ENCODE measurements at places on chromosomes 11 and 22.

- DNase-seq, result no peak
Measured at GRCh38 chr11:113546757-113547507, 71.7 kb upstream of the DRD2 start.

DNA sequence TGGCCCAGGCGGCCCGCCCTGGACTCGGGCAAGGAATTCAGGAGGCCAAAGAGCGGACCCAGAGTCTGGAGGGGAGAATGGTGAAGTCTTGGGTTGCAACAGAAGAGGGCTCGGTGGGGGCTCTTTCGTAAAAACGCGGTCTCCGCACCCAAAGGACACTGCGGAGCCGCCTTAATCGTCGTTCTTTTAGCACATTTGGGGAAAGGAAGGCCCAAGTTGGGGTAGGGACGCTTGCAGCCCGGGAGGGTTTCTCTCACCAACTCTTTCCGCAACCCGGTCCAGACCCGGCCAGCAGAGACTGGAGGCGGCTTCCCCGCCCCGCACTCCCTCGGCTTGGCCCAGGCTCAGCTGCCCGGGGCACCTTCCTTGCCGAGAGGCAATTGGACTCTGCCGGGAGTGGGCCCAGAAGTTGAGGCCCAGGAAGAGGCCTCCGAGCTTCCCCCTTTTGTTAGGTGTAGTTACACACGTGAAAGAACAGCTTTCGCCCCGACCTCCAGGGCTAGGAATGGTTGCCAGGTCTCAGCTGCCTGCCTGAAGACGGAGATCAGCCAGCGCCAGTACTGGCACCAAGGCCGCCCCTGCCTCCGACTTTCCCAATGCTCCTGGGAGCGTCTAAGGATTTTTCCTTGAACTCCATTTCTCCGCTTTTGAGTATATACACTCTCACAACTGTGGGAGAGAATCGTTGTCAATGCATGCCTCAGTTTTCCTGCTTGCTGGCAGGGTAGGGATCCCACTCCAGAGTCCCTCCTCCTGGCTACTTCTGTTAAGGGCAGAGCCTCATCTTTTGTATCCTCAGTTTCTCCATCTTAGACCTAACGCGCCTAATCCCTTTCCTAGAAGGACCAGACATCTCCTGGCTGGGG lies 3.7 kb downstream of the ALX4 start:
- no peak for DNase-seq

GRCh38 chr11:114280696-114281095 lies 15.5 kb upstream of the NNMT start:
- no peak for DNase-seq

GRCh38 chr11:18361154-18361553 lies 33.2 kb upstream of the LDHA start:
- DNase-seq, result no peak

GRCh38 chr11:92457250-92457649 lies 232.6 kb downstream of the FAT3 start:
- no peak for DNase-seq

- DNase-seq, result no peak
Measured at GRCh38 chr11:57427727-57428082, 784 bp upstream of the SLC43A3 start.

- no peak for DNase-seq
Measured at GRCh38 chr11:119602745-119603373, 126.1 kb downstream of the NECTIN1 start.

GRCh38 chr22:22167791-22168189 lies 76.8 kb upstream of the VPREB1 start:
- no peak for DNase-seq

GRCh38 chr11:21534288-21534687 lies 658.6 kb upstream of the ANO5 start:
- no peak for DNase-seq

DNA sequence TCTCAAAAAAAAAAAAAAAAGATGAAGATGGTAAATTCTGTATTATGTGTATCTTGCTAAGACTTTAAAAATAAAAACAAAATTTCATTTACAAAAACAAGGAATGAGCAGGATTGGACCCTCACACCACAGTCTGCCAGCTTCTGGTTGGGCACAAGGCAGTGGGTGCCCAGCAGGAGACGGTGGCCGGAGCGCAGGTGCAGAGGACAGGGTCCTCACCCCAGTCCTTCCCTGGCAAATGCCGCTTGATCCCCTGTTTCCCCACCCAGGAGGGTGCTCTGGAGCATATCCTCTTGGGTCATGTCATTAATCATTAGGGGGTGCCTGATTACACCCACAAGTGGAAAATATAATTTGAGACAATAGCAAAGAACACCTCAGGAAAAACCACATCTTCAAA lies 31.2 kb downstream of the SHANK2 start:
- no peak for DNase-seq

DNA sequence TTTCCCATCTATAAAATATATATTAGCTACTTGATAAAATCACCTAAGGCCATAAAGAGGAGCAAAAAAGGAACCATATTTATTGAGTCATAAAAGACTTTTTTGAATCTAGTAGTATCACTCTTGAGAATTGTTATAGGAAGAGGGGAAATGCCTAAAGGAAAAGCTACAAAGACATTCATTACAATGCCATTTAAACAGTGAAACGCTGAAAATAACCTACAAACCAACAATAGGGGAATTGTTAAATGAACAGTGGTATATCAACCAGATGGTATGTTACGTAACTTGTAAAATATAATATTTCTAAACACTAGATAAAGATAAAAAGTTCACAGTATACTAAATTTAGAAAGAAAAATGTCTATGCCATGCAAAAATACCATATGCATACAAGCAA lies 47.5 kb downstream of the FAM181B start:
- no peak for DNase-seq

GRCh38 chr11:44873537-44873936 lies 77.1 kb downstream of the TP53I11 start:
- no peak for DNase-seq

DNA sequence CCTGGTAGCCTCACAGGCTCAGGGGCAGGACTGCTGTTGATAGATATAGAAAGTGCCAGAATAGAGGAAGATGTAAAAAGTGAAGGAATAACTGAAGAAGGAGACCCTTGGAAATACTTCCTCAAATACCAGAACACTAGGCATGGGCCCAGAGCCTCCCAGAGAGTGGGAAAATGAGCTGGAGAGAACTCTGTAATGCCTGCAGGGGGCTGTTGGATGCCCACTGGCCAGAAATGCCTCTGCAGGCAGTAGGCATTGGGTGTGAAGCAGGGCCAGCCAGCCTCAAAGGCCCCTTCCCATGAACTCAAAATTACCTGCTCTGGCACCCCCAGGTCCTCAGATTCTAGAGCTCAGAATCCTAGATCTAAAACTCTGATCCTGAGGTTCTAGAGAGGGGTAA lies 15.1 kb downstream of the P2RY2 start:
- DNase-seq, result no peak

DNA sequence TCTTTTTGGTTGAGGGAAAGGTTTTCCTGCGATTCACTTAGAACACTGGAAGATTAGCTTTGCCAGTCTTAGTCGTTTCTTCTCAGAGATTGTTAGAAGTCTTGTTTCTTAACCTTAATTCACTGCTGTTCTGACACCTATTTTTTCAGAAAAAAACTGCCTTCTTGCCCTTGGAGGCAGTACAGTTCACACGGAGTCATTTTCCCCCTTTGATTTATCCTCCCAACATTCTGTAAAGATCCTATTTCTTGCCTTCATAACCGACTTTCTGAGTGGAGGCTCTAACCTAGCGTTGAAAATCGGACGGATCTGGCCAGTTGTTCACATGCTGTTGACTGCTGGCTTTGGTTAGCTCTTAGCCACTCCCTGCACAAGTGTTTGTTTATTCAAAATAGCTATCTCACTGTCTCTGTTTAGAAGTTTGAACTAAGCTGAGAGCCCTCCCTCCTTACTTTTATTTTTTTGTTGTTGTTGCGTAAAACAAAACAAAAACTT lies 737 bp downstream of the BCL2L13 start:
- no peak for DNase-seq

GRCh38 chr11:57668434-57668782 lies 494 bp downstream of the ZDHHC5 start:
- DNase-seq, result peak; percentile 21

GRCh38 chr11:46674463-46675287 lies 25.7 kb downstream of the ARHGAP1 start:
- DNase-seq, result no peak

DNA sequence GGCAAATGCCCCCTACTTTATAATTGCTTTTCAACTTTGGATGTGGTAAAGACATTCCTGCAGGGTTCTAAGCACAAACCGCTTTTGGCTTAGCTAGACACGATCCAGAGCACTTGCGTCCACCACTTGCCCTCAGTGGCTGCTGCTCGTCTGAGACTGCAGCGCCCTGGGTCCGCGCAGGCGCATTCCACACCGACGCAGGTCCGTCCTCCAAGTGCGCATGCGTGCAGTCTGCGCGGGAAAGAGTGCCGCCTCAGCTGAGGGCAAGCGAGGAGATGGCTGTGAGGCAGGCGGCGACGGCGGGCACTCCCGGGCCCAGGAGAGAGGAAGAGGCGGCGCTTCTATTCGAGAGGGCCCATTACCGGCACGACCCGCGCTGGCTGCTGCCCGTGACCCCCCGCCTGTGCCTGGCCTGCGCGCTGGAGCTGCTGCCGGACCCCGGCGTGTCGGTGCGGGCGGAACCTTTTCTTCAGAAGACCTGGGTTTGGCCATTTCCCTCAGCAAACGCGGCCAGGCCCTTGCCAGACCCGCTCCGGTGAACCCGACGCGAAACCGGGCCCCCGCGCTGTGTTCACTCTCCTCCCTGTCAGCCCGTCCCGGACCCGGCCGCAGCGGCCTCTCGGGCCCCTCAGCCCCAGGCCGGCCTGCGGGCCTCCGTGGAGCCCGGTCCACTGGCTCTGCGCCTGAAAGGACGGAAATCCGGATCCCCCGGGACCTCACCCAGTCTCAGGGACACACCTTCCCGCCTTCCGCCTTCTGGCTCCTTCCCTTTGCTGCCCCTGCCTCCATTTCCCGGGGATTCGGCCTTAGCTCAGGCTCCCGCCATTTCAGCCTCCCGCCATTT lies at the start of gene MEI1:
MEI1 (plus strand) TSS at position 240 of the 844 bp plus-strand sequence; CDS start at position 276, 36 bp downstream.
- DNase-seq, result peak; percentile 91

- no peak for DNase-seq
Measured at GRCh38 chr22:48145738-48146137, 1383.3 kb downstream of the TBC1D22A start.

DNA sequence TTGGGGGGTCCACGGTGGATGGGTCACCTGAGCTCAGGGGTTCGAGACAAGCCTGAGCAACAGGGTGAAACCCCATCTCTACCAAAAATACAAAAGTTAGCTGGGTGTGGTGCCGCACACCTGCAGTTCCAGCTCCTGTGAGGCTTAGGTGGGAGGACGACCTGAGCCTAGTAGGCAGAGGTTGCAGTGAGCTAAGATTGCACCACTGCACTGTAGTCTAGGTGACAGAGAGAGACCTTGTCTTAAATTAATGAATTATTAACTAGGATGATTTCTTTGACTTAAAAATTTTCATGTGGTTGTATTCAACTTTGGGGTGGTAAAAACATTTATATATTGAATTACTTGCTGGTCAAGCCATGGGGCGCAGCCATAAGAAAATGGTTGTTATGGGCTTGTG lies 33.9 kb downstream of the CCDC83 start:
- no peak for DNase-seq

- no peak for DNase-seq
Measured at GRCh38 chr11:534396-535209, 773 bp downstream of the HRAS start.

DNA sequence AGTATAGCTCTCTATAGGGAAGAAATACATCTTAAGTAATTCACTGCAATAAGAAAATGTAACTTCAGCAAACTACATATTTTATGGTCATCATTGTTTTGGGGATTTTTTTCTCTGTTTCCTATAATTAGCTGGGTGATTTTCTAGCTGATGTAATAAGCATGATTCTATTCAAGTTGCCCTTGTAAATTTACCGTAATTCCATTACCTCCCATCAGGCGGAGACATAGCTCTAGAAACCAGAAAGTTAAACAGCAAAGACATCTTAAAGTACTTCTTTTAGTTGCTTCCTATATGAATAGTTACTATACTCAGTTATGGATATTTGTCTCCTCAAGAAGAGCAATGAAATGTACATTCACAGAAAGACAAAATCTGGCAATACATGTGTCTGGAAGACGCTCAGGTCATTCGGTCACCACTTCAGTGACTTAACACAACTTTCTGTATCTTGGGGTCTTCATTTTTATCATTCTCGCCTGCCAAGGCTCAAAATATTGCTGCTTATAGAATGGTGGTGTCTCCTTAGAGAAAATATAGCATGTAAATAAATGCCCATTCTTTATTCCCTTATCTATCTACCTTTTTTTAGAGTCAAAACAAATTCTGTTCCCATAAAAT lies 239.9 kb upstream of the ZC3H12C start:
- no peak for DNase-seq

DNA sequence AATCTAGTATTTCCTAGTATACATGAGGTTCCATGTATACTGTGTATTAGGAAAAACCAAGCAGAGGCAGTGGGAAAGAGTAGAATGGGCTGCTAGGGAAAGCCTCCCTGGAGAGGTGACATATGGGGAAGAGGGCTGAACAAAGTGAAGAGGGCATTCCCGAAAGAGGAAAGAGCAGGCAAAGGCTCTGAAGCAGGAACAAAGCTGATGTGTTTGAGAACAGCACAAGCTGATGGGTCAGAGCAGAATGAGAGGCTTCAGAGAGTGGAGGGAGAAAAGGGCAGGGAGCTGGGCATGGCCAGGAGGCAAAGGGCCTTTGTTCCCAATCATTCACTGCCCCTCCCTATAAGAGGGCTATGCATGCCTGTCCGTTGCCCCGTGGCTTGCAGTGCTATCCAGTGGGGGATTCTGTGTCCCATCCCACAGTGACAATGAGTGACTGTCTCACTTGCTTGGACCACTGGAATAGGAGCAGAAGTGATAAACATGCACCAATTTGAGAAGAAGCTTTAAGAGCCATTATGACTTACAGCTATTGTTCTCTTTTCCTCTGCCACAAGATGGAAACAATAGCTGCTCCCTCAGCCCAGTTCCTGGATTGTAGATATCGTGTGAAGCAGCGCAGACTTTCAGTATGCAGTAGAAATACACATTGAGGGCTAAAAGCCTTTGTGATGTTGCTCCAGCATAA lies 39.6 kb downstream of the GALNT18 start:
- no peak for DNase-seq

DNA sequence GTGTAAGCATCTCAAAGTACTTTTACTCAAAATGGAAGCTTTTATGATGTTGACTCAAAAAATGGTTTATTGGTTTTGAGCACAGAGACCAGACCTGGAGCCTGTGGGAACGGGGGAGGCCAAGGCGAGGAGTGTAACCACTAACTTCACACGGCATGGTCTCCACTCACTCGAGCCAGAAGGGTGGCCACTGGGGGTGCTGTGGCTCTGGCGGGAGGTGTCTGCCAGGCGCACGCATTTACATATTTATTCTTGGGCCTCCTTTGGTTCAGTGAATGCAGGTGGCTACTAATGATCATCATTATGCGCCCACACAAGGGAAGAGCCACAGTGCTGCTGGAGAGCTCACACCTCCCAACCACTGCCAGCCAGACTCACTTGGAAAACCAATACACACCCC lies 64.6 kb downstream of the FLRT1 start:
- DNase-seq, result no peak

- no peak for DNase-seq
Measured at GRCh38 chr11:20364341-20364792, 853 bp downstream of the HTATIP2 start.

- no peak for DNase-seq
Measured at GRCh38 chr11:76861490-76861953, 804 bp downstream of the ACER3 start.

- DNase-seq, result no peak
Measured at GRCh38 chr11:109150581-109150980, 271.4 kb upstream of the C11orf87 start.

- DNase-seq, result no peak
Measured at GRCh38 chr22:34902335-34902734, 163.6 kb upstream of the ISX start.

Data from activated T-cell treated with anti-CD3 and anti-CD28 coated beads for 1 hour (primary cell).